ENCODE measurements at places on chromosomes 2 and 18. TPM values are rescaled to one million over a fixed set of nuclear protein-coding genes. Genes with fewer than 3 reads are reported as not detected.
A peak's percentile ranks its signal among the peaks of the same experiment; 100 is the strongest.

Gene LCT
- 0.08 TPM for total RNA-seq

DNA sequence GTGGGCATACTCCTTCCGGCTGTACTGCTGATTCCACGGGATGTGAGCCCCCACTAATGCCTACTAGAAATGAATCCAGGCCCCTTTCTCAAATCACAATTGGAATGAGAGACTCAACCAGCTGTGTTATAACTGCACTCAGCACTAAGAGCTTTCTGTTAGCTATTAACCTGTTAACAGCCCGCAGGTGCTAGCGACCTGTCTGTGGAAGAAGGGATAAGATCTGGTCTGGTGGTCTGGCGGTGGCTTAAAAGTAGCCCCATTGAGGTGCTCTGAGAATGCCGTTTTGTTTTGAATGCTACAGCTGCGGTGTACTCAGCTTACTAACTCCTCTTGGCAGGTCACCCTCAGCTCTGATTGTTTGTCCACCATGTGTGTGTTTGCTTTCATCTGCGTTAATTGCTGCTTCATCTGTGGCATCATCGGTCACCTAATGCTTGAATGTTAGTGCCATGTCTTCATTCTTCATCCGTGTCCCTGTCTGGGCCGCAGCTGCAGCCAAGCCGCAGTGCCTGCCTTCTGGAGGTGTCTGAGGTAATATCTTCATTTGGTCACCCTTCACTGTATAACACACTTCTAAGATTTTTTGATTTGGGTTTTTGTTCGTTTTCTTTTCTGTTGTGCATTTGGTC lies 16.3 kb downstream of the RAB12 start:
- no peak overlapping the region for H3K27ac ChIP-seq
- peaks cover 69% of the 10 kb centered on the region for H3K36me3 ChIP-seq
- no peaks in the 10 kb centered on the region for H3K27me3 ChIP-seq

Gene POTEI
- not detected for total RNA-seq

DNA sequence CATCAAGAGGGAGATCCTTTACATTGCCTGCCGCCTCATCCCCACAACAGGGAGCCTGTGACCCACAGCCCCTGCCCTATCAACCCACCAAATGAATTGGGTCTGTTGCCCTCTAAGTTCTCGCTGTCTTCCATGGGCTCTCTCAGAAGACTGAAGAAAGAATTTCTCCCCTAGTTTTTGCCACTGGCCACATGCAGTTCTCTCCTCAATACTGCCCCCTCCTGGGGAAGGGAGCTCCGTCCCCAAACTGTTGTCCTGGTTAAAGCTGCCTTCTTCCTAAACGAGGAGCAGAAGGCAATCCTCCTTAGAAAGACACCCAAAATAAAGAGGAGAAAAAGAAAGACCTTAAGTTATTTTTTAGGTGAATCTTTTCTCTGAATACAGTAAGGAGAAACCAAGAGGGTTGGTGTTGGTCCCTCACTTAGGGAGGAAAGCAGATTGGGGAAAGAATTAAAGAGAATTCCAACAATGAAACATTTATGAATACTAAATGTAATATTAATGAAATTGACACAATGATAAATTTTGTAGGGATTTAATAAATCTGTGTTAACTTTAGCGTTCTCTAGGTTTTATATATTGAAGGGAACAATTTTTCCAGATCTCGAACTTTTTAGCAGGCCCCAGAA lies 31.1 kb upstream of the SATB2 start:
- H3K27me3 ChIP-seq: peaks cover 5% of the 10 kb centered on the region
- no peak overlapping the region for H3K27ac ChIP-seq
- DNase-seq: peak; percentile 45
- no peaks in the 10 kb centered on the region for H3K36me3 ChIP-seq

DNA sequence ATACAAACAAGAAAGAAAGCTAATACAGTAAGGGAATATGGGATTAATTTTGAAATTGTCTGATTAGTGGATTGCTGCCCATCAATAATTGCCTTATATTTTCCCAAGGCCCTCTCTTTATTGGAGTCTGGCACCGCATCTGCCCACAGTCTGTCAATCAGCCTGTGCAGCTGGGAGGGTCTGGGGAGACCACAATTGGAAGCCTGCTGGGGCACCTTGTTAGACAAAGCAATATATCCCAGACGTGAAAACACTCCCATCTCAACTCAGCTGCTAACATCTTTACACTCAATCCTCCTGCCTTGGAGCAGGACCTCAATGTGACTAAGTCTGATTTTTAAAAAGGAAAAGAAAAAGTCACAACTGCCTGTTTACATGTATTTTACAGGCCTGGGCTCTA lies 258.6 kb downstream of the SRBD1 start:
- no peaks in the 10 kb centered on the region for H3K27me3 ChIP-seq
- H3K36me3 ChIP-seq: no peaks in the 10 kb centered on the region
- H3K4me1 ChIP-seq: no peaks in the 10 kb centered on the region
- DNase-seq: no peak
- H3K27ac ChIP-seq: no peak overlapping the region
- no peak overlapping the region for H3K4me3 ChIP-seq

GRCh38 chr18:5890331-5891183 lies 4.8 kb downstream of the TMEM200C start:
- H3K27ac ChIP-seq: no peak overlapping the region
- H3K36me3 ChIP-seq: no peaks in the 10 kb centered on the region

DNA sequence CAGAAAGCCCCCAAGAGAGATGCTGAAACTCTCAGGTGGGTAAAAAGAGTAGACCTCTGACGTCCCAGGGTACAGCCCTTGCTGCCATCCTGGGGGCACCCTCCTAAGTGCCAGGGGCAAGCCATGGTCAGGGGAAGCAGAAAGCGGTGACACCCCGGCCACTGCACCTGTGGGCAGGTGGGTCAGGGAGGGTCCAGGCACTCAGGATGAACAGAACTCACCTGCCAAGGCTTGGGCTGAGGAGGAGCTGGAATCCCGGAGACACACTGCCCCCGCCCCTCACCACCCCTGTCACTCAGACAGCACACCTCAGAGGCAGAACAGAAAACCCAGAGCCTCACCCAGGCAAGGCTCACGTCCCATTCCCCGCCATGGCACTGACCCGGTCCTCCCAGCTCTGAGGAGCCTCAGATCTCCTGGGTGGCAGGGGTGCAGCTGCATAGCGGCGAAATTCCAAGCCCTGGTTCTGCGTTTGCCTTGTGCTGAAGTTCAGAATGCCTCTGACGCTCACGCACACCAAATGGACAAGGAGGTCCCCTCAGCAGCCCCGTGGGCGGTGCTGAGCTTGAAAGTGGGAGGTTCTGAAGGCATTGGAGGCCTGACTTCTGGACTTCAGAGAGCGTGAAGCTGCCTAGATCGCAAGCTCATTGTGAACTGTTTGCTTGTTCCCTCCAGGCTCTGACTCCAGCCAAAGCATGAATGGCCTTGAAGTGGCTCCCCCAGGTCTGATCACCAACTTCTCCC lies 4.3 kb downstream of the GPR17 start:
- H3K4me3 ChIP-seq: no peak overlapping the region
- peaks cover 3% of the 10 kb centered on the region for H3K27me3 ChIP-seq
- no peak for DNase-seq
- peaks cover 8% of the 10 kb centered on the region for H3K4me1 ChIP-seq

Gene KCNE4
- total RNA-seq: not detected

Gene MAP3K19
- total RNA-seq: not detected

GRCh38 chr18:79857082-79857671 lies 59.4 kb downstream of the KCNG2 start:
- no peak overlapping the region for H3K27ac ChIP-seq
- no peak overlapping the region for H3K4me3 ChIP-seq
- DNase-seq: no peak
- H3K36me3 ChIP-seq: no peaks in the 10 kb centered on the region

DNA sequence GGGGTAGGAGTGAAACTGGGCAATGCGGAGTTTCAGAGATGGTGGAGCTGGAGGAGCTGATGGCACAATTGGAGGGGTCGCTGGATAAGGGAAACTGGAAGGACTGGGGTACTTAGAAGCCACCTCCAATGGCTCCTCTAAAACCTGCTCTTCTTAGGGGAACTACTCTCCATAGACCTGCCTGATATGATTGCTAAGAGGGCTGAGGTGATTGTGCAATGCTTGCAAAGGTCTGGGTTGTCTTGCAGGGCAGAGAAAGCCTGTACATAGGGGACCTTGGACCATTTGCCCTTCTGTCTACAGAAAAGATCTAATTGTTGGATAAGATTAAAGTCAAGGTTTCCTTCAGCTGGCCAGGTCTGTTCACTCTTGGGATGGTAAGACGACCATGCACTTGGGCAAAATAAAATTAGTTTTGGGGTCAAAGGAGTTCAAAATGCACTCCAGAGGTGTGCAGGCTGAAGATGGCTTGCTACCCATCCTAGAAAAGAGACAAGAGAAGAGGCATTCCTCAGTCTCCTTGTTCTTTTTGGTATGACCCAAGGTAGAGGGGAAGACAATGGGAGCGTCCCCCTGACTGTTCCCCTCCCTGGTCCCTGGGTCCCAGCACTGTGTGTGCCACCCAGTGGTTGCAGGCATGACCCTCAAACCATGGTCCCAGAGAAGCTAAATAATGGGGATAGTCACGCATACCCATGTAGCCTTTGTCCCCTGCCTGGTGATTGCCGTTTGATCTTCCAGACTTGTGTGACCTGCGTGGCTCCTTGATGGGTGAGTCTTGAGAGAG lies 41.1 kb downstream of the STK17B start:
- peaks cover 63% of the 10 kb centered on the region for H3K36me3 ChIP-seq
- peaks cover 25% of the 10 kb centered on the region for H3K4me1 ChIP-seq
- H3K27ac ChIP-seq: no peak overlapping the region
- DNase-seq: no peak
- no peak overlapping the region for H3K4me3 ChIP-seq

Gene OSBPL6
- total RNA-seq: 0.78 TPM
